ENCODE measurements at places on chromosomes 6 and 20.

DNA sequence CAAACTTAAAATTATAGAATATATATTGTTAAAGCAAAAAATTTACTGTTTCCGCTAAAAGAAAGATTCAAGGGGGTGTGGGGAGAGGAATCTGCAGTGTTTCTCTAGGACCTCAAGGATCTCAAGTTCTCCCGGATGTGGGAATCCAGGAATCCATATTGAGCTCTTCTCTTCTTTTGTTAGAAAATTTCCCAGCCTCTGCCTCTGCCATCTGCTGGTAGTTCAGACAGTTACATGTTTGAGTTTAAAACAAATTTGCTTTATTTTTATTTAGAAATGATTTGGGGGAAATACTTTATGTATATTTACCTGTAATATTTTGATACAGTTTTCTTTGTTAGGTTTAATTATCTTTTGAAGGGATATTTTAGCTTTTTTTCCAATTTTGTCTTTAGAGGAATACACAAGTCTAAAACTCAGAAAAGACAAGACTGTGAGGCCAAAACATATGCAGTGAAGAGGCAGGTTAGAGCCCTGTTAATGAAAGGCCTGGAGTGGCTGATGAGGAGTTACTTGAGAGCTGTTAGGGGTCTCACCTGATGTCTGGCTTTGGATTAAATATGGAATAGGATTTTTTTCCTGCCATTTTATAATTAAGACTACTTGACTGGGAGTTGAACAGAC is 268.8 kb downstream of the ARID1B start:
- DNase-seq = no peak

DNA sequence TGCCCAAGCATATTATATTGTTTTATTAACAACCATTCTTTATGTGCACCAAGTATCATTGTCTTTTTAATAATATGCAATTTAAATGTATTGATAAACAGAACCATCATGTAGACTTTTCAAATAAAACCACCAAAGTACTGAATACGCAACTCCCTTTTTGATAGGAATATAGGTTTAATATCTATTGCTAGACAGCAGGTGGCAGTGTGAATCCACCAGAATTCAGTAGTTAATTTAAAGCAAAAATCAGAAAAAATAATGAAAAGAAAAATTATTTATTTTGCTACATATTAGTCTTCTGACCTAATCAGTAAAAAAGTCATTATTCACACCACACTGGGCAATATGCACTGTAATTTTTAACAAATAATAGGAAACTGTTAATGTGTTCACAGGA is 143.7 kb downstream of the KLHL32 start:
- DNase-seq = no peak

- DNase-seq = no peak
Observed at GRCh38 chr20:3842348-3842930, 4.2 kb upstream of the MAVS start.

- no peak for DNase-seq
Observed at GRCh38 chr6:52210227-52210626, 24.1 kb downstream of the IL17A start.

- no peak for DNase-seq
Observed at GRCh38 chr6:45880676-45881075, 135.0 kb downstream of the CLIC5 start.

- DNase-seq = no peak
Observed at GRCh38 chr6:166056637-166057036, 111.0 kb downstream of the TBXT start.

GRCh38 chr20:58173930-58174707 is 54.3 kb downstream of the ANKRD60 start:
- no peak for DNase-seq

GRCh38 chr6:138785980-138786379 is 9.9 kb upstream of the ECT2L start:
- no peak for DNase-seq

- DNase-seq = no peak
Observed at GRCh38 chr20:57473246-57474048, 51.5 kb downstream of the CTCFL start.

DNA sequence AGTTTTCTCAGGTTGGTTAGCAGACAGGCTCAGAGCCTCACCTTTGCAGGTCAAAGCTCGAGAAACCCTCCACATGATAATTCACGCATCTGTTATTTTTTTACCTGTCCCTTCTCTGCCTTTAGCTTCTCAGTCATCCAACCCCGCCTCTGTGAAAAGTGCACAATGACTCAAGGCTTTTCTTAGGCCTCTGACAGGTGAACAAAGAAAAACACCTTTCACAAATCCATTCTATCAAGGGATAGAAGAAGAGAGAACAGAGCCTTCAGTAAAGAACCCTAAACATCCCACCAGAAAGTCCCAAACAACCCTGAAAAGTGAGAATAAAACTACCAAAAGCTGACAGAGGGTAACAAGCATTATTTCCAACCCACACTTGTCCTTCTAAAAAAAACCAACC is 178.2 kb downstream of the GJA10 start:
- DNase-seq = no peak

GRCh38 chr6:6870921-6871320 is 236.8 kb upstream of the RREB1 start:
- DNase-seq = no peak

DNA sequence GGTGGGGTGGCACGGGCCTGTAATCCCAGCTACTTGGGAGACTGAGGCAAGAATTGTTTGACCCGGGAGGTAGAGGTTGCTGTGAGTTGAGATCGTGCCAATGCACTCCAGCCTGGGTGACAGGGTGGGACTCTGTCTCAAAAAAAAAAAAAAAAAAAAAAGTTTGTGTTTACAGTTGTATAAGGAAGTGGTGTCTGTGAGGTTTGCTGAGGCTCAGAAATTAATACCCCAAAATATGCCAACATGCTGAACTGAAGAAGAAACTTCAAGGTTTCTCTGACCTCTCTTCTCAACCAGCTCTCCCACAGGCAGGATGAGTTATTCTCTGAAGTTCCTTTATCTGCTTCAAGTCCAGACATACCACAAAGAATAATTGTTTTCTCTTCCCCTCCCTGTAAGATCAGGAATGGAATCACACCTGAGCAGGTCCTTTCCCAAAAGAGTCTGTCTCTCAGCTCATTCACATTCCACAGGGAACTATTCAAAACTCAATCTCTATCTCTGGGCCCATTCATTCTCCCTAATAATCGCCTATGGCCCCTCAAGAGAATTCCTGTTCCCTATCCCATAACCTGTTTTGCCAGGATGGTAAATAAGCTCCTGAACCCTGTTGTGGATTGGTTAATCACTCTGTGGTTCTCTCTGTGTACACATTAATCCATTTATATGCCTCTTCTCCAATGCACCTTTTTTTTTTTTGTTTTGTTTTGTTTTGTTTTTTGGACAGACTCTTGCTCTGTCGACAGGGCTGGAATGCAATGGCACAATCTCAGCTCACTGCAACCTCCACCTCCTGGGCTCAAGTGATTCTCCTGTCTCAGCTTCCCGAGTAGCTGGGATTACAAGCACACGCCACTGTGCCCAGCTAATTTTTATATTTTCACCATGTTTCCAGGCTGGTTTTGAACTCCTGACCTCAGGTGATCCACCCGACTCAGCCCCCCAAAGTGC is 17.4 kb upstream of the KIFC1 start:
- no peak for DNase-seq

DNA sequence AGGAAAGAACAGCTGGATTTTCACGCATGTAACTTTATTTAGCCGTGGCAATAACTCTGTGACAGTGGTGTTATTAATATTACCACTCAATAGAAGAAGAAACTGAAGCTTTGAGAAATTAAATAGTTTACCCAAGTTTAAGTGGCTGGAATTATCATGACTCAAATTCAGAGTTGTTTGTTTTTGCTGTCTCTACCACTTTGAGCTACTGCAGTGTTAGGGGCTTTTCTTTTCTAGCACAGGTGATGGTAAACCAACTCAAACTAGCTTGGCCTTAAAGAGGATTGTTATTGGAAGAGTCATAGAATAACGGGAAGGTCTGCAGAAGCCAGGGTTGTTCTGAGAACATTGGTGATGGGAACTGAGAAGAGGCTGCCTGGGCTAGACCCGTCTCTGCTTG is 66.0 kb upstream of the PREP start:
- no peak for DNase-seq

- no peak for DNase-seq
Observed at GRCh38 chr6:131900231-131900630, 50.9 kb downstream of the CCN2 start.

DNA sequence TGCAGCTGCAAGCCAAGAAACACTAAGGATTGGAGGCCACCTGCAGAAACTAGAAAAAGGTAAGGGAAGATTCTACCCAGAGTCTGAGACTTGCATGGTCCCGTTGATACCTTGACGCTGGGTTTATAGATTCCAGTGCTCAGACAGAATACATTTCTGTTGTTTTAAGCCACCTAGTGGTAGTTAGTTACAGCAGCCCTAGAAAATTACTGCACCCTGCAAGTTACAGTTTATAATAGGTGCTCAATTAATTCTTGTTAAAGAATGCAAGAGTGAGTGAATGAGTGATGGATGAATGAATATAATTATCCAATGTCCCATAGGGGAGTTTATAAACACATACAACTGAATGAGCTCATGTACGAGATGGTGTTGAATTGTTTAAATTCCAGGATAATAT is 453.1 kb upstream of the SLC35B3 start:
- DNase-seq = no peak

GRCh38 chr6:48199499-48199898 is 88.5 kb upstream of the PTCHD4 start:
- DNase-seq = no peak

- DNase-seq = no peak
Observed at GRCh38 chr6:157239671-157240058, 83.7 kb downstream of the TMEM242 start.

GRCh38 chr6:104548297-104548696 is 311.4 kb downstream of the HACE1 start:
- DNase-seq = no peak

- no peak for DNase-seq
Observed at GRCh38 chr6:111996144-111996865, 57.6 kb upstream of the CCN6 start.

GRCh38 chr6:28078050-28078449 is 2.3 kb upstream of the ZNF165 start:
- DNase-seq = no peak

GRCh38 chr6:21594416-21595281 is 1.1 kb downstream of the SOX4 start:
- DNase-seq = no peak

- DNase-seq = no peak
Observed at GRCh38 chr6:12116264-12116800, 104.2 kb downstream of the HIVEP1 start.

DNA sequence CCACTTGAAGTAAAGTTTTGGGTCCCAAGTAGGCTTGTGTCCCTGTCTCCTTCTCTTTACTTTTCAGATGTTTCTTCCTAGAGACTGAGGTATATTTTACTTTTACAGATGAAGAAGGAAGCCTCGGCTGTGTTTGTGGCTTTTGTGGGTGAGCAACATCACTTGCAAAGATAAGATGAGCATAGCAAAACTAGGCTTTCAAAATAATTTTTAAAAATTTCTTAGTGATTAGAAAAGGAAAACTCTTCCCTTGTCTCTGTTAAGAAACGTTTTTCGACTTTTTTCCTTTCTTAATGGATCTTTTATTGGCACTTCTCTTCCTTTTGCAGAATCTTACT is 7.6 kb downstream of the PTPN1 start:
- no peak for DNase-seq

GRCh38 chr6:35027807-35028206 is 113.3 kb downstream of the TCP11 start:
- no peak for DNase-seq

GRCh38 chr20:17710379-17711266 is 10.9 kb downstream of the BANF2 start:
- DNase-seq = peak; percentile 5

- DNase-seq = peak; percentile 96
Observed at GRCh38 chr6:147166360-147166944, 37.8 kb upstream of the STXBP5 start.

DNA sequence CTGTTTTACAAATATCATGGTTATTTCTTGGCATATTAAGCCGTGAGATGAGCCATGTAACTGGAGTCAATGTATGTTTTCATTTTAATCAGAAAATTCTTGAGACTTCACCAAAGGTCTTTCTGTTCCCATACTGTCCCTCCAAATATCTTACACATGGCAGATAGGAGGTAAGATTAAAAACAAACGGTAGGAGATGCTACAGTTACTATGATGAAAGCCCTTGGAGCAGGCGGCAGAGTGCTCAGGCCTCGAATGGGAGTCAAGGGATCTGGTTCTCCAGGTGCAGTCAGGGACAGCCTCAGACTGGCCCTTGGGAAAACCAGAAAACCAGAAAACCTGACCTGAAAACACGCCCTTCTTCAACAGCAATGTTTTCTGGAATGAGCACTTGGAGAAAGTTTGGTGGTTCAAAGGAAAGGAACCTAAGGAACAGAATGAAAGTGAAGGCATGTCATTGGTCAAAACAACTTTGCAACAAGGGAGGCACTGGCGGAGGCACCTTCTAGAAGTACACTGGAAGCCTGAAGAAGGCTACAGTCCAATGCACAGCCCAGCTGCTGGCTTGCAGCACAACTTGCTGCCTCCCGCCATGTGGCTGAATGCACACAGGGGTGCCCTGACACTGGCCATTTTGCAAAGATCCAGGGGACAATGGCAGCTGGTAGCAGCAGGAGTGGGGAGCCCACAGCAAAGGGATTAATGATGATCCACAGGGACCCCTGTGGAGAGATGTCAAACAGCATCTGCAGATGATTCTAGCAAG is 17.4 kb upstream of the FOXO3 start:
- DNase-seq = no peak

GRCh38 chr6:105482227-105482844 is 79.5 kb upstream of the PREP start:
- no peak for DNase-seq

GRCh38 chr6:31386977-31387376 is 16.4 kb upstream of the MICA start:
- no peak for DNase-seq

DNA sequence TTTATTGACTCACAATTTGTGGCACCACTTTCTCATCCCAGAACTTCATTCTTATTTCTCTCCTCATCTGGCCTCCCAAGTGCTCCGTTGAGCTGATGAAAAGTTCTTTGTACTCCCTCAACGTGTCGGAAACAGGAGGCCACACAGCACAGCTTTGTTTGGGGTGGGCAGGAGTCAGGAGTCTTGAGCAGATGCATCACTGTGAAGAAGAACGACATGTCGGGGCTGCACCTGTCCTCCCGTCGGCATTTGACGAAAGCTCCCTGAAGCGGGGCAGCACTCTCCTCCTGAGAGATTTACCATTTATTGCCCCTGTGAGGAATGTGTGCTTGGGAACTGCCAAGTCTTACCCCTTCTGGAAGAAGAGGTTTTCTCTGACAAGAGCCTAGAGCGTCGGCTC is 28.1 kb downstream of the TAF8 start:
- DNase-seq = no peak

GRCh38 chr6:157019115-157019641 is 242.0 kb downstream of the ARID1B start:
- no peak for DNase-seq

Measured in CMK (cell line).